ENCODE measurements at places on chromosomes 7 and 10. TPM values are rescaled to one million over a fixed set of nuclear protein-coding genes. Genes with fewer than 3 reads are reported as not detected.

ADAP1 gene
- 5.1 TPM for polyA plus RNA-seq

LIPK gene
- polyA plus RNA-seq, result not detected

TRIM50 gene
- polyA plus RNA-seq, result not detected

HGF gene
- polyA plus RNA-seq, result not detected

NPTX2 gene
- polyA plus RNA-seq, result not detected

CPEB3 gene
- polyA plus RNA-seq, result 0.12 TPM

SPACDR gene
- polyA plus RNA-seq, result 1.1 TPM

ITGB8 gene
- polyA plus RNA-seq, result 1.2 TPM

CAV2 gene
- polyA plus RNA-seq, result 181 TPM

CDNF gene
- polyA plus RNA-seq, result 0.39 TPM

SLC26A3 gene
- not detected for polyA plus RNA-seq

SORBS1 gene
- polyA plus RNA-seq, result 0.22 TPM

CXCL12 gene
- not detected for polyA plus RNA-seq

SPDYE5 gene
- not detected for polyA plus RNA-seq

WNT8B gene
- polyA plus RNA-seq, result not detected

FOXP2 gene
- 0.08 TPM for polyA plus RNA-seq

NACAD gene
- polyA plus RNA-seq, result 3.4 TPM

TMEM130 gene
- polyA plus RNA-seq, result not detected

MMP21 gene
- polyA plus RNA-seq, result not detected

DYDC2 gene
- 0.50 TPM for polyA plus RNA-seq

ADAMTS14 gene
- not detected for polyA plus RNA-seq

RAPGEF5 gene
- polyA plus RNA-seq, result 0.54 TPM

SPDYE1 gene
- not detected for polyA plus RNA-seq

GRID2IP gene
- not detected for polyA plus RNA-seq
